ENCODE measurements at places on chromosomes 12 and 14.

- DNase-seq = no peak
Measured at GRCh38 chr12:127595506-127595905, 671.5 kb upstream of the TMEM132C start.

- DNase-seq = no peak
Measured at GRCh38 chr14:80260645-80261044, 49.3 kb upstream of the DIO2 start.

GRCh38 chr12:50314636-50315312, 31.5 kb upstream of the LIMA1 start:
- DNase-seq = no peak

GRCh38 chr12:122423258-122424165, 1.0 kb upstream of the CLIP1 start:
- no peak for DNase-seq

- DNase-seq = no peak
Measured at GRCh38 chr14:63659726-63660125, 18.1 kb upstream of the WDR89 start.

Measured in progenitor cell of endocrine pancreas (in vitro differentiated cells).